Stimulated activated CD4-positive, alpha-beta T cell treated with anti-CD3 and anti-CD28 coated beads, TNF-alpha, amount 100 ng/mL, for 1 hour (primary cell): ENCODE measurements at places on chromosomes 3 and 15.

DNA sequence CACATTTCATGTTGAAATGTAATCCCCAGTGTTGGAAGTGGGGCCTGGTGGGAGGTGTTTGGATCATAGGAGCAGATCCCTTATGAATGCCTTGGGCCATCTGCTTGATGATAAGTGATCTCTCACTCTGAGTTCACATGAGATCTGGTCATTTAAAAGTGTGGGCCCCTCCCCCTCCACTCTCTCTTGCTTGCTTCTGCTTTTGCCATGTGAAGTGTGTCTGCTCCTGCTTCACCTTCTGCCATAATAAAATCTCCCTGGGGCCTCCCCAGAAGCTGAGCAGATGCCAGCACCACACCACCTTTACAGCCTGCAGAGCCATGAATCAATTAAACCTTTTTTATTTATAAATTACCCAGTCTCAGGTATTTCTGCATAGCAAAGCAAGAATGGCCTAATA lies 14.2 kb upstream of the CD200R1L start:
- DNase-seq, result no peak

GRCh38 chr3:120487191-120487650 lies 36.4 kb upstream of the FSTL1 start:
- DNase-seq, result no peak

DNA sequence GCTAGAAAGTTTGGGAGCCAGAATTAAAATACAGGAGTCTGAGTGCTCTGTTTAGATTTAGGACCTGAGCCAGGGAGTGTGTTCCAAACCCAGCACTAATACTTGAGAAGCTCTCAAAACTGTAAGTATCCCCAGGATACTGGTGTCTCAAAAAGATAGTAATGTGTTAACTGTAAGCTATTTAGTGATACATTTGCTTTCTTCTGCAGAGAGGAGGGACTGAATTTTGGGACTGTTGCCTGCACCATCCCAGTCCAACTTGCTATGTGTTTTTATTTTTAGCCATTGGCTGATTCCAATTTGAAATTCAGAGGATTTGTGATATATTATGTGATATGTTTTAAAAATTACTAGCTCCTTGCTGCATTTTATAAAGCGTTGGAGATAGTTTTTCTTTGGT lies 31.5 kb downstream of the UBE2E1 start:
- no peak for DNase-seq

DNA sequence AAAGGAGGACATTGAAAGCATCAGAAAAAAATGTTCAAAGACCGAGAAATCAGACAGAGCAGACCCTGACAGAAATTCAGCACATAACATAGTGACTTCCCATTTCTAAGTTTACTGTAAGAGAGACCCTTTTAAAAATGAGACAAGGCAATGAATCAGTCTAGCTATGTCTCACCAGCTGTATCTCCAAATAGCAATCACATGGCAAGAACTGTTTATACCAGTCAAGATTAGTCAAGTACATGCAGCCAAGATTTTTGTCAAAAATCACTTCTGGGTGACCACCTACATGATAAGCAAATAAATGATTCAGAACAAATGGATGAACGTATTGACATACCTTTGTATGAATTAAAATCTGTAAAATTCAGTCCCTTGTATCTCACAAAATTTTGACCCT lies 138.0 kb downstream of the DTWD1 start:
- no peak for DNase-seq

DNA sequence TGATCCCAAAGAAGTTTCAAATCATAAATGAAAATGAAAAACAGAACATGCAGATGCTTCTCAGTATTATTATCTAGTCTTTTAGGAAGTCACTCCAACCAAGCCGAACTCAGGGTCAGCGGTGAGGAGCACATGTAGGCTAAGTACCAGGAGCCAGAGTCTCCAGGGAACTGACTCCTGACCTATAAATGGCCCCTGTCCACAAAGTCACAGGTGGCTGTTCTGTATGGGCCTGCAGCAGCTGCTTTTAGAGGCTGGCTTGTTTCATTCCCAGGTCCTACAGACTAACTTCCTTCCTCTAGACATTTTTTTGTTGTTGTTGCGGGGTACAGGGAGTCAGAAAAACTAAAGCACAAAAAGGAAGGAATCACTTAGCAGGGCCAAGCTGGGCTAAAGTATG lies 54.6 kb downstream of the DAPK2 start:
- no peak for DNase-seq

- no peak for DNase-seq
Measured at GRCh38 chr3:106130384-106131198, 261.8 kb upstream of the CBLB start.

- DNase-seq, result no peak
Measured at GRCh38 chr3:73324203-73325155, 263.0 kb downstream of the EBLN2 start.

DNA sequence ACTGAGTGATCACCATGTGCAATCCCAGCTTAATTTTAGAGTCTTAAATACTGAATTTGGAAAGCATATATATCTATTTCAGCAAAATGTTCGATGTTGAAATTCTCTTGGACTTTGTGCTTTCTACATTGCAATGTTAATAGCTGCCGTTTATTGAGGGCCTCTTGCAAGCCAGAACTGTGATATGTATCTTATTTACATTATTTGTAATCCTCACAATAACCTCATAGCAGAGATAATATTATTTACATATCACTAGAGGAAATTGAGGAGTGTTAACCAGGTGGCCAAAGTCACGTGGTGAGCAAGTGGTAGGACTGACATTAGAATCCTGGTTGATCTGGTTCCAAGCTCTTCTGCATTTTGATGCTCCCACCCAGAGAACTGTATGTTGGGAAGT lies 254.1 kb downstream of the SLC9A9 start:
- no peak for DNase-seq

DNA sequence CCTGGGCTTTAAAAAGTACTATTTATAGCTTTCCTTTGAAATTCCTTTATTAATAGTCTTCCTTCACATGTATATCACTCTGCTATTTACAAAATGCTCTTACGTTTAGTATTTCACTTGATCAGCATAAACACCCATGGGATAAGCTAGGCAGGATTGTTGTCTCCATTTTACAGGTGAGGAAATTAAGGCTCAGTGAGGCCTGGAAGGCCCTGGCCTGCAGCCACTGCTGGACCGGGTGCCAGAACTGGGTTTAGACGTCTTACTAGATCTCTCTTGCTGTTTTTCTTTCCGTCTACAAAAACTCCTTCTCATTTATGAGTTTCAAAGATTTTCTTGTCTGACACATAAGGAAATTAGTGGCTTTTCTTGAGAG lies 236.4 kb downstream of the LPP start:
- no peak for DNase-seq
